ENCODE measurements at places on chromosomes 2 and 18.

DNA sequence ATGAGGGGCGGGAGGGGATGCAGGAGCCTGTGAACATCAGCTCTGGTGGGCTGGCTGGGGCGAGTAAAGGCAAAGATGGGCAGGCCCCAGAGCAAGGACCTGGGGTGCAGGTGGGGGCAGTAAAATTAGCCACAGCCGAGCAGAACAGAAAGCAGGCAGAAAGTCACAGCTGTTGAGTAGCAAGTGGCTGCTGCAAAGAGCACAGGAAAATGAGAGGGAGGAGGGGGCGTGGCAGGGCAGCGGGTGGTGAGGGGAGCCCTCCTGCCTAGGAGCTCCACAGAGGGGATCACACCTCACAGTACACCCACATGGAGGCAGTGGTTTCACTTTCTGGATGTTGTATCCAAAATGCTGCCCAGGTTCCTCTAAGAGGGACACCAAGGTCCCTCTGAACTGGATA is 79.6 kb downstream of the LBH start:
- no peak for DNase-seq

DNA sequence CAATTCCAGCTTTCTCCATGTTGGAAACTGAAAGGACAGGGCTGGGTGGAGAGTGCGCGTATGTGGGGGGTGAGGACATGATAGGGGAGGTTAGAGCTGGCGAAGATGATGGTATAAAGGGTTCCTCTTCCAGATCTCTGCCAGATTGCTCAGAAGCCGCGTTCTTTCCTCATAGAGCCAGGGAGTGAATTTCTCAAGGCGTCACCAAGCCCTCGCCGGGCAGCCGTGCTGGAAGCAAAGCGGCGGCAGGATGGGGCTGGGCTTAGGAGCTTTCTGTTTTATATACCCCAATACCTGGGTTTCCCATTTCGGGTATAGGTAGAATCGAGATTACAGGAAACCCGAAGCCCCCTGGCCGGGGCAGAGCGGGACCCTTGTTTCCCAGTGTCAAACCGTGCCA is 43.8 kb downstream of the DDX18 start:
- DNase-seq: no peak

GRCh38 chr2:178836807-178837206 is 29.6 kb upstream of the TTN start:
- DNase-seq: no peak

DNA sequence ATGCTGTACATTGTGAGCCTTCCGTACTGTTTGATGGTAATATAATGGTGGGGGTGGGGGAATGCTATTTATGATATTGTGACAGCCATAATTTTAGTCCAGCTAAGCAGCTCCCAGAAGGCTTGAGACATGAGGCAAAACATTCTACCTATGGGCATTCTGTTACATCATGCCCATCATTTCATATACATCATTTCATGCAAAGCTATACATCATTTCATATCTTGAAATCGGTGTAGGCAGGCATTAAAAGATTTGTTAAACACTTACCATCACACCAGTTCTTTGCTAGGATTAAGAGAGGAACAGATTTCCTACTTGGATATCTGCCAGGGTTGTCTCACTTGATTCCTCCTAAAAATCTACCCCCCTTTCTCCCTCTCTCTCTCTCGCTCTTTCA is 84.5 kb downstream of the COL5A2 start:
- DNase-seq: no peak

DNA sequence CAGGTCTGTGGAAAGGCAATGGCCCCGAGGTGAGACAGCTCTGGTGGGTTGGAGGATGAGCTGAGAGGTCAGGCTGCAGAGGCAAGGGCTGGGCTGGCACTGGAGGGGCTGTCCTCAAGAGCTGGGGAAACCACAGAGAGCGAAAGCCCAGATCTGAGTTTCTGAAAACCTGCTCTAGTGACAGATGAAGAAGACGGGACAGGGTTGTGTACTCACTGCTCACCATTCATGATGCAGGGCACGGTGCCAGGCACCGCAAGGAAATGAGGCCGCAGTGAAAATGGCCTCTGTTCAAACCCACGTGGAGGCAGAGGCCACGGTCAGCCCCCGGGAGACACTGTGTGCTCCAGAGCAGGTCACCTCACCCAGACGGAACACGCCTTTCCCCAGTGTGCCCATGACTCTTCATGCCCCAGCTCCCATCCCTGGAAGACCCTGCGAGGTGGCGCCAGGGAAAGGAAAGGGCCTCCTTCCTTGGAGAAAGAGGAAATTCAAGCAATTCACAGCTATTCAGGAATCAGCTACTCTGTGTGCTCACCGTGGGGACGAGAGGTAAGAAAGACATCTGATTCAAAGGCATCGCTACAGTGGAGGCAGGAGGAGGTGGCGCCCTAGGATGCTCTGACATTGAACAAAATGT is 24.3 kb upstream of the ID2 start:
- DNase-seq: no peak

GRCh38 chr2:218448934-218449333 is 30.0 kb downstream of the VIL1 start:
- DNase-seq: no peak

- DNase-seq: peak; percentile 56
These were observed 35.8 kb upstream of the SCLY start for GRCh38 chr2:238024986-238025385.

DNA sequence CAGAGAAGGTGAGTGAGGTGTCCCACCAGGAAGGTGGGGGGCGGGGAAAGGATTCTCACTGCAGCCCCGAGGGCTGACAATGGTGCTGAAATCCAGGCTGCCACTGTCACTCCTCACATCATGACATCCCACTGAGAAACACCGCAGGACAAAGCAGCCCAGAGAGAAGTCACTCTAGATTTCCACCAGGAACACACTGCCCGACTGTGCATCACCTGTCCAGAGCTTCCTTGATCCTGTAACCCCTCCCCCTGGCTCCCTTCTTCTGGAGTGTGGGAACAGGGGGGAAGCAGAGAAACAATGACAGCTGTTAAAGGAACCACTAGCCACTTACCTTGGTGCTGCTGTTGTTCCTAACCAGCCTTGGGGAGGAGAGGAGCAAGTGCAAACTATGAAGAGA is 69.9 kb downstream of the MRO start:
- DNase-seq: no peak

- no peak for DNase-seq
These were observed 58.5 kb downstream of the ROCK1 start for GRCh38 chr18:21053127-21053526.

- DNase-seq: no peak
These were observed 155.5 kb downstream of the CNTNAP5 start for GRCh38 chr2:124180635-124181034.

DNA sequence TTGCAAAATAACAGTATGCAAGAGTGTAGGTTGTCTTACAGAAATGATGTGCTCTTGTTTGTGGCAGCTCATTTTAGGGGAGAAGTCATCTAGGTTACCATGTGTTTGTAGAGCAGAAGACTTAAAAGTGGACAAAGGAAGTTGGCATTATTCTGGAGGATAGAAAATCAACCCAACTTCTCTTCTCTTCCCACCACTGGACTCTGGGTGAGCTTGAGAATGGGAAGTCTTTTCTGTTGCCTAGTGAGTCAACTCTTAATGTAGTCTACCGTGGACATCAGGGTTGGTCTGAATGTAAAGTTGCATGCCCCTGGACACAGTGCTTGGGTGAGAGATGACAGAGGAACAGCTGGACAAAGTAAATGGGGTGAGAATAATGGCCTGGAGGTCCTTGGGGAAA is 98.3 kb downstream of the FMNL2 start:
- no peak for DNase-seq

DNA sequence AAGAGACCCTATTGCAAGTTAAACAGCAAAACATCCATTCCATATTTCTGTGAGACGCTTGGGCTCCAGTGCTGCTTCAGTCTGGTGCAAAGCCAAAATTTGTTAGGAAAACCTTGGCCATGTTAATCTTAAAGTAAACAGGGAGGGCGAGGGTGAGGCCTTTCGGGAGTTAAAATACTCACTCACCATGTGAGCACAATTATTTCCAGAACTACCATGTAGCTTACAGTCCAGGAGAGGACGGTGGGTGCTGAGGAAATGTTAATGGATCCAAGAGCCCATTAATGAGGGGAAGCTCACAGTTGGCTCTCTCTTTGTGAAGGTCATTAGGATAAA is 286.4 kb downstream of the SLC8A1 start:
- no peak for DNase-seq

Measured in stimulated activated CD4-positive, alpha-beta T cell treated with anti-CD3 and anti-CD28 coated beads, Interleukin-12 subunit alpha, Interleukin-12 subunit beta, amount 100 ng/mL, for 48 hours (primary cell).